Suppressor macrophage treated with lipopolysaccharide for 1 hour (primary cell): ENCODE measurements at places on chromosomes 12 and 14.

DNA sequence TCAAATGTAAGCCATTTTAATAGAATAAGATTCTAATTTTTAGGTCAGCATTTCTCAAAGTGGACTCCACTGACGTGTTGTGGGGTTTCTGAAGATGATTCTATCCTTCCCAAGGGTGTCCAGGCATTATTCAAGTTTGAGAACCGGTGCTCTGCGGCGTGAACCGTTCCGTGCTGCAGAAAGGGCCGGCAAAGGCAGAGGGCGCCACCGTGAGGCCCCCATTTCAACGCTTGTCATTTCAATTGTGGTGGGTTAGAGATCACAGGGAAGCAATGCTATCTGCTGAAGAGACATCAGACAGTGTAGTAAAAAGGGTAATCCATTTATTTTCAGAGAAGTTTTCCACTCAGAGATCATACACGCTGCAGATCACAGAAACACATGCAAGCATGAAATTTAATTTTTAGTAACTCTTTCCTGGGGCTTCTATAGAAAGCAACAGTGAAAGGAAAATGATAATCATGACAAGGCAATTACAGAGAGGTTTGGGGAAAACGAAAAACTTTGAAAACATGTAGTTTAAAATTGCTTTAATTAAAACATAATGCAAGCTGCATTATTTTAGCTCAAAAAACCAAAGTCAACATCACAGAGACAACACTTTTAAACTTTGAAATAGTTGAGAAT lies 201.7 kb downstream of the EXOC5 start:
- DNase-seq = peak; percentile 2

DNA sequence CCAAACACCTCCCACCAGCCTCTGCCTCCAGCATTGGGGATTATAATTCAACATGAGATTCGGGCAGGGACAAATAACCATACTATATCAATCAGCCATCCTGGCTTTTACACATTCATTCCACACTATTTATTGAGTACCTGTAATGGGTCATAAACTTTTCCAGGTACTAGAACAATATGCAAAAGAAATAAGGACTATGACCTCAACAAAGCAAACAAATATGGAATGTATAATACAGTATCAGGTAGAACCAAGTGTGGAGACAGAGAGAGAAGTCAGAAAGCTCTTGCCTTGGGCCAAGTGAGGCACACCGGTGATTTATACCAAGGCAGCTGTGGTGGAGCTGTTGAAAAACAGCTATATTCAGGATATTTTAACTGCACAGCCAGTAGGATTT lies 116.3 kb downstream of the TSPAN8 start:
- no peak for DNase-seq

GRCh38 chr12:2833810-2834209 lies 1.0 kb downstream of the NRIP2 start:
- DNase-seq = no peak

- DNase-seq = peak; percentile 68
Measured at GRCh38 chr12:121786440-121786825, 7.1 kb downstream of the RHOF start.

- peak; percentile 93 for DNase-seq
Measured at GRCh38 chr12:27619308-27619707, 76.9 kb upstream of the REP15 start.
